ENCODE measurements at places on chromosomes 2 and 18.

- DNase-seq: no peak
These were observed 109.8 kb upstream of the ALK start for GRCh38 chr2:30031184-30031583.

- no peak for DNase-seq
These were observed 105.2 kb upstream of the ARHGAP28 start for GRCh38 chr18:6624271-6624660.

DNA sequence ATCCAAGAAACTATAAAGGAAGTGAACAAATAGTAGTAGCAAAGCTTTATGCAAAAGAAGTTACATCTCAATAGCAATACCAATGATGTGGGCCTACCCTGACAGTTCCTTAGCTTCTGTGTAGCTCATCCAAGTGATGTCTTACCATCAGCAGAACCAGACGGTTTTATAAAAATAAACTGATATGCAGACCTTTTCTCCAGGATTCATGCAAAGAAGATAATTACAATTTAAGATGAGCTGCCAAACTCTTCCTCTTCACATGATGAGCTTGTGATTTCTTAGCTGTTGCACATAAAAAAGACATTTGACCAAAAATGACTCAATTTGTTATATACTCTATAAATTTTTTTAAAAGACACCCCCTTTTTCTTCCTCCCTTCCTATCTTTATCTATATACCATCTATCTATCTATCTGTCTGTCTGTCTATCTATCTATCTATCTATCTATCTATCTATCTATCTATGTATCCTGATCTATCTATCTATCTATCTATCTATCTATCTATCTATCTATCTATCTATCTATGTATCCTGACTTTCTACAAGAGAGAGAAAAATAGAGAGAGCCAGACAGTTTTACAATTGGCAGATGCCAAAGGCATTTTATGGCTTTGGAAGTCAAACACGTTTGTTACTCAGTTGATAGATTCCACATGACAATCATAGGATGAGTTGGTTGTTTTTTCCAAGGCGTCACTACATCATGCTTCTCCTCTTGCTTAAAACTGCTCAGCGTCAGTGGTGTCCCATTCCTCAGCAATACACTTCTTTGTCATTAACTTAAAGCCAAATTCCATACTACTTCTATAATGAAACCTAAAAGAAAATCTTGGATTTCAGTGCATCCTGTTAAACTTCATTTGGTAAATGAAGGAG is 65.9 kb upstream of the ACTR3 start:
- no peak for DNase-seq

DNA sequence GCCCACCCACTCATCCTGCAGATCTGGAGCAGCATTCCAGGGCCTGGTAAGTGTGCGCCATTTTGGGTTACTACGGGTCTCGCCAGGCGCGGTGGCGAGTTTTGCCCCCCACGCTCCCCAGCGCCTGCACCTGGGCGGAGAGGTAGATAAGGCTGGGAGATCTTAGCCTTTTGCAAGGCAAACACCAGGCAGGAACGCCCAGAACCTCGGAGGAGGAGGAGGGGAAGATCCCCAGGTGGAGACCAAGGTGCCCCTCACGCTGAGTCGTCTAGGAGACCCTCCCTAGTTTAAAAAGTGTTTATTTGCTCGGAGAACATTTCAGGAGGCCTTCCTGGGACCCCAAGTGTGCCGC is 365 bp upstream of the RAMP1 start:
- no peak for DNase-seq

GRCh38 chr2:96258166-96259022 is 7.4 kb downstream of the TMEM127 start:
- DNase-seq: no peak

DNA sequence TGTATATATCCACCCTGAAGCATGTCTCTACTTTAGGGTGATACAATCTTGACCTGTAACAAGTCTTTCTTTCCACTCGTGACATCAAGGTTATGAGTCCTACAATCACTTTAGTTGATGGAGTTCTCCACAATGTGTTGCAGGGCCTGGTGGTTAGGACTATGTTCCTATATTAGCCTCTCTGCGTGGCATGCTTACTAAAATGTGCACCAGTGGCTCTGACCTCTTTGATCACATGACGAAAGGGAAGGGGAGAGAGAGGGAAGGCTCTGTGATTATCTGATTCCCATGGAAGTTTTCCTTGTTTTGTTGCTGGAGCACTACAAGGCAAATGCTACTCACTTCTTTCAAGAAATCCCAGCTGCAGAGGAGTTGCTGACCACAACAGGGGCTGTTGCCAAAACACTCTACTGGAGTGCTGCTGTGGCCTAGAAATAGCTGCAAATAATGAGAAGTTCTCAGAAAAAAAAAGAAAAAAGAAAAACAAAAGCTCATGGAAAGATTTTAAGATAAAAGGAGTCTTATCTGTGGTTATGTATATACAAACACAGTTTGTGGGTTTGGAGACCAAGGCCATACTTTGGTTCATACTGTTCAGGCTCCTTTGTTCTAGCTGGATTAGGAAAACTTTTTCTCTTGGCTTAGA is 272.8 kb upstream of the MMADHC start:
- peak; percentile 29 for DNase-seq

- no peak for DNase-seq
These were observed 3.1 kb downstream of the MARCHF7 start for GRCh38 chr2:159715451-159715850.

GRCh38 chr2:185644828-185645227 is 93.8 kb upstream of the FSIP2 start:
- peak; percentile 45 for DNase-seq

DNA sequence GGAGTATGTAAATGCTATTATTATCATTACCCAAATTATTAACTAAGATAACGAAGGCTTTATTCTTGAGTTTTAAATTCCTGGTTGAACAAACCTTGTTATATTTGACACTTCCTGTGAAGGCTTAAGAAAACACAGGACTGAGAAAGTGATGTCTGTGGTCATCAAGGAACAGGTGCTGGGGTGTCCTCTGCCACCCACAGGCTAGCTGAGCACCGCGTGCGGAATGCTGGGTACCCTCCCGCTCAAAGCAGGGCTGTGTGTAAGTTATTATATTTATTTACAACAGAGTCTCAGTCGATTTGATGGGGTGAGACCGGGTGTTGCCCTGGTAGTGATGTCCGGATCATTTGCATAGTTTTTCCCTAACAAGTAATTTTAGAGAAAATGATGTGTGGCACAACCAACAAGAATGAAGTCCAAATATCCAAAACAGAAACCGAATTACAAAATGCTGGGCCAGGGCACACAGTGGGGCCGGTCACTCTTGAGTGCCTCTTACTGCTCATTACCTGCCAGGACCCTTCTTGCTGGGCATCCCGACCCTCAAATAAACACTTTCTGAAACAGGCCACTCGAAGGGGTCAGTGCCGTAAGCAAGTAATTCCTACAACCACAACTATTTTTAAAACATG is 49.2 kb downstream of the TMEM18 start:
- no peak for DNase-seq

GRCh38 chr2:71974846-71975245 is 172.8 kb downstream of the CYP26B1 start:
- DNase-seq: no peak

- no peak for DNase-seq
These were observed 64.0 kb upstream of the CERS6 start for GRCh38 chr2:168392024-168392423.

GRCh38 chr18:48827291-48828193 is 123.2 kb downstream of the SMAD7 start:
- DNase-seq: peak; percentile 93
